Suppressor macrophage (primary cell): ENCODE measurements at places on chromosomes 6 and 20.

- no peak for DNase-seq
Observed at GRCh38 chr6:145036236-145036635, 699.1 kb downstream of the EPM2A start.

GRCh38 chr6:163420289-163420614, 5.7 kb downstream of the QKI start:
- no peak for DNase-seq

DNA sequence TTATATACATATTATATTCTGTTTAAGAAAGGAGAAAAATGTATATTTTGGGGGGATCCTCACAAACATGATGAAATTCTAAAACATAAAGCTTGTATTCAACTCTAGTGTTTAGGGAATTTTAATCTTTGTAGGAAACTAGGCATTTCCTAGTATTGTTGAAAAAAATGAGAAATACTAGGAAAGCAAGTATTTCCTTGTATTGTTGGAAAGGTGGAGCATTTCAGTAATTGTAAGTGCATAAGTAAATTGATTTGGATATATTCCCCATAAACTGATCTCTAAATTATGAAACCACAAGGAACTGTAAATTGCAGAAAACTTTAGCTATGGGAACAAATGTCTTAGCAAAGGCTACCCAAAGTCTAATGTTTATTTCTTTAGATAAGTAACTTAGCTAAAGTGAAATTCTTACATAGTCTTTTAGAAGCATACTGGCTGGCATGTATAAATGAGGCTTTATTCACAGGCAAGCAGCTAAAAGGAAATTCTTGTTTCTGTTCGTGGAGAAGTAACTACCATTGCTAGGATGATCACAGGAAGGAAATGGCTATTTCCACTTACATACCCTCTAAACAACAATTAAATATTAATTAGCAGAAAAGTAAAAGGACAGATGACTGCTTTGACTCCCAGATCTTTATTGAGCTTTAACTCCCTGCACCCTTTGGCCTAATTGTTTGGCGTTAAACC, 19.9 kb upstream of the NRN1 start:
- no peak for DNase-seq

DNA sequence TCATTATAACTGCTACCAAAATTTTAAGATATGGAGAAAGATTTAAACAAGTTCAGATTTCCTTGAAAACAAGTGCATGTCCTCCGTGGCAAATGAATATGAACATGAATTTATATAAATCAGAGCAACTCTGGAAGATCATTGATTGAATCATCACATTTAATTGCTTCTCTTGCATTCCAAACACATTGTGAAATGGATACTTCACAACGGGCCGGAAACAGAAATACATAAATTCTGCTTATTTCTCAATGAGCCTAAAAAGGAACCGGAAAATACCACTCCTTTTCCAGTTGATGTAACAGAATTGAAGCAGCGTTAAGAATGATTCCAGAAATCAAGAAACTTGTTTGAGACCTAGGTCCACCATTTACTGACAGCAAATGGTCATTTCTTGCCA, 134.6 kb upstream of the BTN3A2 start:
- DNase-seq = peak; percentile 33

DNA sequence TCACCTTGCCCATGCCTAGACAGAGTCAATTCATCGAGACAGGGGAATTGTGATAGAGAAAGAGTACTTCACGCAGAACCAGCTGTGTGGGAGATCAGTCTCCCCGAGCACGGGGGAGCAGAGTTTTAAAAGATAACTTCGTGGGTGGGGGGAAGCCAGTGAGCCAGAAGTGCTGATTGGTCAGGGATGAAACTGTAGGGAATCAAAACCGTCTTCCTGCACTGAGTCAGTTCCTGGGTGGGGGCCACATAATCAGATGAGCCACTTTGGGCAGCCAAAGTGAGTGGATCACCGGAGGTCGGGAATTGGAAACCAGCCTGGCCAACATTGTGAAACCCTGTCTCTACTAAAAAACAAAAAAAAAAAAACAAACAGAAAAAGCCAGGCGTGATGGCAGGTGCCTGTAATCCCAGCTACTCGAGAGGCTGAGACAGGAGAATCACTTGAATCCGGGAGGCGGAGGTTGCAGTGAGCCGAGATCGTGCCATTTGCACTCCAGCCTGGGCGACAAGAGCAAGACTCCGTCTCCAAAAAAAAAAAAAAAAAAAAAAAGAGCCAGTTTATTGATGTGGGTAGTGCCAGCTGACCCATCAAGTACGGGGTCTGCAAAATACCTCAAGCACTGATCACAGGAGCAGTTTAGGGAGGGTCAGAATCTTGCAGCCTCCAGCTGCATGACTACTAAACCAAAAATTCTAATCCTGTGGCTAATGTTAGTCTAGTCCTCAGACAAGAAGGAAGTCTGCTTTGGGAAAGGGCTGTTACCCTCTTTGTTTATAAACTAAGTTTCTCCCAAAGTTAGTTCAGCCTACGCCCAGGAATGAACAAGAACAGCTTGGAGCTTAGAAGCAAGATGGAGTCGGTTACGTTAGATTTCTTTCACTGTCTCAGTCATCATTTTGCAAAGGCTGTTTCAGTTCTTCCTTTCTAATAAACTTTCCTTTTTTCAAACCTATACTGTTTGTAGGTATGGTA, 3.9 kb upstream of the TRIM39 start:
- no peak for DNase-seq

DNA sequence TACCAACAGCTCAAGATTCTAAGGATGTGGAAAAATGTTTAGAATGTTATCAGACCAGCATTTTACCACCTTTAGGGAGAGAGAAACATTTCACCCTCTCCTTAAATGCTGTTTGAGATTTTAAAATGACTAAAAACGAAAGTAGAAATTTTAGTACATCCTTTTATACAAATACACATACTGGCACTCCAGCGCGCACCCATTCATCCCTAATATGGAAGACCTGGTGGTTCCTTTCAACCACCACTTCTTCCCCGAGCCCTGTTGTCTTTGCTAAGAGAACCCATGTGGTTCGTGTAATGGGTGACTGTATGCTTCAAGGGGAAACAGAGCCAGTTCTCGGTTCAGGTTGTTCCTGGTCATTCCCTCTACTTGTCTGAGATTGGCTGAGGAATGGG, 21.3 kb downstream of the SPATA2 start:
- DNase-seq = peak; percentile 35

- DNase-seq = no peak
Observed at GRCh38 chr20:50009521-50010454, 27.0 kb downstream of the SNAI1 start.

DNA sequence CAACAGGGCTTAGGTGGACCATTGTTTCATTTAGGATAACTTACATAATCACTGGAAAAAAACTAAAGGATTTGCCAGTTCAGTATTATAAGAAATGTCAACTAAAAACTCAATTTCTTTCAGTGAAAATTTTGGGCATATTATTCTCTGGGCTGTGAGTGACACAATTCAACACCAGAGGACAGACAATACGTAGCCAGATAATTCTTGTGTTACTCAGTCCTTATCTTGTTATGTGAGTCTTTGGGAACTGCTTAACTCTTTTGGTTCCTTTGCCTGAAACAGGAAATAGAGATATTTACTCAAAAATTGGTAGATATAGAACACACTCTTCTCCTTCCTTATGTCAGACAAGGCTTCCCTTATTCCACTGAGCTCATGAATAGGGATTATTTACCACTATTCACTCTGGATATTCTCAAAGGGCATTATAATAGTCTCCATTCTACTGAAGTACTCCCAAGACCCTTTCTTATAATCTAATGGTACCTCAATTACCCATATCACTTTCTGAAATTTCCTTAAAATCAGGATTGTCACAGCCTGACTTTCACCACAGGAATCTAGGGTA, 4.9 kb upstream of the BEND6 start:
- DNase-seq = no peak

- no peak for DNase-seq
Observed at GRCh38 chr6:69584913-69585729, 211.7 kb downstream of the LMBRD1 start.

DNA sequence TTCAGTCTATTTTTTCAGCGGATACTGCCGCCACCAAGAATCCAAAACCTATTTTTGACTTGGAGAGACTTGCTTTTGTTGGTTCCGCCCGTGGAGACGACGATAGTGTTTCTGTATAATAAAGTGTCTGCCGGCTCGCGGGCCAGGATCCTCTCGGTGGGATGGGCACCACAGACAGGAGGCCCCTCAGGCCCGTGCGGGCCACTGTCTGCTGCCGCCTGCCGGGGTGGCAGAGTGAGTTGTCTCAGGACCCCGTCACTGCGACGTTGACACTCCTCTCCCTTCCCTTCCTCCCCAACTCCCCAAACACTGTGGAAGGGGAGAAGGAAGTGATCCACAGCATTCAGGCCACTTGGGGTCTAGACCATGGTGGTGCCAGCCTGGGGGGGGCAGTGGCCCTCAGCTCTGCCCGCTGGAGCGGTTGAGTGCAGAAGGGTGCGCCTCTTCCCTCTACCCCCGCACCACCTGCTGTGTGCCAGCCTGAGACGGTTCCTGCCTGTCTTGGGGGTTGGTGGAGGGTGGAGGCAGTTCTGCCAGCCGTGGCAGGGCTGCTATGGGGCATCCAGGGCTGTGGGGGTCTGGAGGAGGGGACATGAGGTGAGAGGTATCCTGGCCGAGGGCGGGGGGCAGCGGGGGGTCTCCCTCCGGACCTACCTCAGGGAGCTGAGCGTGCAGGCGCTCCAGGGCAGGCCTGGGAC, 17.5 kb downstream of the RBM38 start:
- no peak for DNase-seq

- no peak for DNase-seq
Observed at GRCh38 chr20:48634641-48635040, 193.2 kb downstream of the PREX1 start.

GRCh38 chr6:105374010-105374420, 28.9 kb downstream of the PREP start:
- no peak for DNase-seq

DNA sequence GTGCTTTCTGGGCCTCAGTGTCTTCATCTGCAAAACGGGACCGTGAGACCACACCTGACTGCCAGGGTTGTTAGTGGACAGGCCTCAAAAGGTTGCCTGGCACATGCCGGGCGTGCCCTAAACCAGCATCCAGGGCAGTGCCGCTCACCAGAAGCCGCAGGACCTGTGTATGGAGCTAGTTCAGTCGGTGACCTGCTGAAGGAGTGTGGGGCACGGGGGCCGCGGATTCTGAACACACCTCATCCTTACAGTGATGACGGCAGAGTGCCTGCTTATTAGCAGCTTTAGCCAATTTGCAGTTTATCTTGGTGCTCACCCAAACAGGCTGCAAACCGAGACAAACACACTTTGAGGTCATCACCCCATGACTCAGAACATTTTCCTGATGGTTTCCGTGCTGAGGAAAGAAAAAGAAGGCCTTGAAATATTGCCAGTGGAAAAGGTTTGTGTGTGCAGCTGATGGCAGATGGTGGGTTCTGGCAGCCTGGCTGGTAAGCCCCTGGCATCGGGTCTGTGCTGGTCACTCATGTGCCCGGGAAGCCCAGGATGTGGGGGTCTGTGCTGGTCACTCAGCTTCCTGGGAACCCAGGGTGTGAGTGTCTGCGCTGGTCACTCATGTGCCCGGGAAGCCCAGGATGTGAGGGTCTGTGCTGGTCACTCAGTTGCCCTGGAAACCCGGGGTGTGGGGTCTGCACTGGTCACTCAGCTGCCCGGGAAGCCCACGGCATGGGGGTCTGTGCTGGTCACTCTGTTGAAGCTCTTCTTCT, 153.8 kb downstream of the ERMARD start:
- no peak for DNase-seq

DNA sequence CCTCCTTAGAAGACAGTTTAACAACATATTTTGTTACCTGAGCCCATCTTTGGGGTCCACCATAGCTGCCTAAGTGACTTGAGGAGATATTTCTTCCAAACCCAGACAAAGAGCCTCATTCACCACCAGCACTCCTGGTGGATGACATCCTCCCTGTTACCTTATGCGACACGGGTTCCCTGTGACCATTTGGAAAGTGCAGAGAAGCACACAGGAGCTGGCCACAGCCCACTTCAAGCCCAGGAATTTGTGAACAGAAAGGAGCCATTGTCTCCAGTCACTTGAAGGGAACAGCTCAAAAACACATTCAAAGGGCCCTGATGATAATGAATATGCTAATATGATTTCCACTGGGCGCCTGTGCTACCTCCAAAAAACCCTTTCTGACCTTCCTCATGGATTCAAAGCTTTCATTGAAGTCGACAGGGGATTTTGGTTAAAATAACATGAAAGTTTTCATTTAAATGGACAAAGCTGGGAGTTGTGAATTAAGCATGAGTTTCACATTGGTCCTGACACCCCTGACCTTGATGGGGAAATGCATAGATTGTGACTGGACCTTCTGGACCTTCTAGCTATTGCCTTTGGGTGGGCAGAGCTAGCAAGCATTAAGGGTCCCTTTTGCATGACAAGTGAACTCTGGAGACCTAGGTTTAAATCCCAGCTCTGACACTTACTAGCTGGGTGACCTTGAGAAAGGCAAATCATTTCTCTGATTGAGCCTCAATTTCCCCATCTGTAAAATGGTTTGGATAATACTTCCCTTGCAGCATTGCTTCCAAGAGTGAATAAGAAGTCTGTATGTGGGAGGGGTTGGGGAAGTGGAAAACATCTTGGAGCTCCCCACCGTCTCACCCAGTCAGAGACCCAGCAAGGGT, 83.3 kb upstream of the SIRPA start:
- no peak for DNase-seq

- no peak for DNase-seq
Observed at GRCh38 chr6:156949376-156949775, 172.2 kb downstream of the ARID1B start.

DNA sequence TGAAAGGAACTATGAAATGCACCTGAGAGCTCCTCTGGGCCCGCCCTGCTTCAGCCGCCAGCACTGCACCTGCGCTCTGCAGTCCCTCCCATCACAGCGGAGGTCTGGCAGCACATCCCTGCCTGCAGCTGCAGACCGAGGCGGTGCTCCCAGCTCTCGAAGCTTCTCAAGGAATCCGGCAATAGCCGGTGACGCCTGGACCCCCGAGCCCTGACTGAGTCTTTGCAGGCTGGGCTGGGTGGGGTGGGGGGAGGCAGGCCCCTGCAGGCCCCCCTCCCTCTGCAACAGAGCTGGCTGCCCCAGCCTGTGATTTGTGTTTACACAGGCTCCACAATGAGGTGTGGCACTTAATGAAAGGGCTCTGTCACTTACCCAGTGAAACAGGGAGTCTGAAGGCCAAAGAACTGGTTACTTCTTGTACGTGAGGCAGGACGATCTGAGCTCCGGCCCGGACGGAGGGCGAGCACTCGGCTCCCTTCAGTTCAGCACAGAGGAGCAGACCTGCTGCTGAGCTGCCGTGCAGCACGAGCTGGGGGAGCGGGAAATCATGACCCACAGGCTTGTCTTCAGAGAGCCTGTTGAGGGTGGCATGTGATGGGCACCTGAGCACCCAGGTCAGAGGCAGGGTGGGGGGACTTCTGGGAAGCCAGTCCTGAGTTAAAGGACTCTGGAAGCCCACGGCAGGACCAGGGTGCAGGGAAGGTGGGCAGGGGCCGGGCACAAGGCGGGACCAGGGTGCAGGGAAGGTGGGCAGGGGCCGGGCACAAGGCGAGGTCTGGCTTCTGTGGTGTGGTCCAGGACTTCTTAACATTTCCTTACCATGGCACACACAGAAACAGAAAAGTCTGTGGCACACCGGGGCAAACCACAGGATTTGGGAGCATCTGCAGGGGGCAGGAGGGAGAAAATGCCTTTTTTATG, 192.3 kb upstream of the THBS2 start:
- no peak for DNase-seq
